GM12865 (cell line): ENCODE measurements at places on chromosomes 3 and 15.

GRCh38 chr3:13391308-13391707 lies 28.8 kb downstream of the NUP210 start:
- no peak for DNase-seq

DNA sequence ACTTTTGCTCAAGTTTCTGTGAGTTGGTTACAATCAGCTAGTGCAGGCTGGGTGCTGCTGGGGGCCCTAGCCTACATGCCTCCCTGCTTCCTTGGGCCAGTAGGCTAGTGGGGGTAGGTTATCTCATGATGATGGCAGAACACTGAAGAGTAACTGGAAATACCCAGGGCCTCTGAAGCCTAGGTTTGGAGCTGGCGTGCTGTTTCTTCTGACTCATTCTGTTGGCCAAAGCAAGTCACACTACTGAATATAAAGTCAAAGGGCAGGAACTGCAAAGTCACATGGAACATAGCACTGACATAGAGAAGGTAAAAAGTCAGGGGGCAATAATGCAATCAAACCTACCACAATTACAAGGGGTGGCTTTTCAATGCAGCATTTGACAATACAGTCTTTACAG lies 34.5 kb downstream of the RASGRP1 start:
- peak; percentile 56 for DNase-seq

GRCh38 chr15:57537072-57537471 lies 54.6 kb upstream of the MYZAP start:
- DNase-seq: peak; percentile 42

DNA sequence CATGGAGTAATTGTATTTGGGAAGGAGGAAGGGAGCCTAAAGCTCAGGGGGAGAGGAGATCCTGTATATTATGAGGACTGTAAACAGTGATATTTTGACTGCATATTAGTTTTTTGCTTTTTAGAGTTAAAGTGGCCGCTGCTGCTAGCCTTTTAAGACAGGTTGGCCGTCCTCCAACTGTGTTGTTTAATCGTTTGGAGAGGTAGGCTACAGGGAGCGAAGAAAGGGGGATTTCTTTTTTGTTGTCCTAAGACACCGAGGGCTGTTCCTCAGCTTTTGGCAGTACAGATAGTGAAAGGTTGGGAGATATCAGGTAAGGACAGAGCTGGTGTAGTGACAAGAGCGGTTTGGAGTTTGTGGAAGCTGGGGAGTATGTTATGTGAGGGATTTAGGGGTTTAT lies 38.2 kb upstream of the RNF7 start:
- DNase-seq: no peak

DNA sequence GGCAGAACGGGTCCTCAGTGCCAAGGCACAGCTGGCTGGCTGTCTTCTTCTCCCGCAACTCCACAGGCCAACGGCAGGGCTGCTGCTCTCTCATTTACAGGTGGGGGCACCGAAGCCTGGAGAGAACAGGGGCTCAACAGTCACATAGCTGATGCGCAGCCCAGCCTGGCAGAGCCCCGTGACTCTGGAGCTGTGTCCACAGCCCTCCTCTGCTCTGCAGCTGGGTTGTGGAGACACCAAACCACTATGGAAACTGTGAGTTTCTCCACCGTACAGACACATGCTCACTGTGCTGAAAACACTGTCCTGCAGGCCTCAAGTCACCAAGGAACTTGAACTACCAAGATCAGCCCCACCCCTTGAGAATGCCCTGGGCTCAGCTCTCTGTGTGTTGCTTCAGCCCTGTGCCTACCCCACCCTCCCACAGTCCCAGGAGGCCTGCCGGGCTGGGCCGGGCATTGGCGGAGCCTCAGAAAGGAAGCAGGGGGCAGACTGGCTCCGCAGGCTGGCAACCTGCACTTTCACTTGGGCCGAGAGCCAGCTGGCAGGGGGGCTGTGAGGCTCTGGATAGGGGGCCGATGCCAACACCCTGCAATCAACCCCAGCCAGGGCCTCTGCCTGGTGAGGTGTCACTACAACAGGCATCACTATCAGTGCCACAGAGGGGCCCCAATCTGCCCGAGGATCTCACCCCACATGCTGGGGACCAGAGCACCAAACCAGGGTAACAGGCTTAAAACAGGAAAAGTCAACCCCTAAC lies 113.7 kb upstream of the RPL32 start:
- DNase-seq: peak; percentile 26

- no peak for DNase-seq
Measured at GRCh38 chr15:28096670-28097431, 2.3 kb downstream of the OCA2 start.

- DNase-seq: peak; percentile 86
Measured at GRCh38 chr3:31219131-31219843, 313.4 kb upstream of the STT3B start.

- DNase-seq: peak; percentile 80
Measured at GRCh38 chr3:141452045-141452444, 34.8 kb upstream of the RASA2 start.
